Stimulated activated CD4-positive, alpha-beta T cell treated with anti-CD3 and anti-CD28 coated beads, Interleukin-2, amount 100 ng/mL, for 48 hours (primary cell): ENCODE measurements at places on chromosomes 3 and 15.

DNA sequence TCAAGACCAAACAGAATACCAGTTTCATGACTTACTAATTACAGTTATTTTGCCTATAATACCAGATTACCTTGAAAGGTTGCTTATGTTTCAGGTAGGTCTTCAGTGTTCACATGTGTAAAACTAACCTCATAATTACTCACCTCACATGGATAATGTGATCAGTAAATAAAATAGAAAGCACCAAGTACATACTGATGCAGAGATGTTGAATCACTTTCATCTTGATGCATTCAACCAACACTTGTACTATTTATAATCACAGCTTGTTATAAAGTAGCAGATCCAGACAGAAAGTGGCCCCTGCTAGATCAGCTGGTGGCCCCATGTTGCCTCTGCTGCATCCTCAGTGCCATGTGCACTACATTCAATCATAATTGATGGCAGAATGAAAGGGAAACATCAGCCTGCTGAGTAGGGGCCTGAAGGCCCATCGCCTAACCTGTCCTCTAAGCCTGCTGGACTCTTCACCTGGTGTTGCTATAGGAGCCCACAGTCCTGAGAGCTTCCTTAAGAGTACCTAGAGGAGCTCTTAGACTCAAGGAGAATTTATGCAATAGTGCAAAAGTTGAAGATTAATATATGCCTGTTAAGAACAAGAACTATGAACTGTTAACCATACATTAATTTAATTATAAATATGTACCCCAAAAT lies 154.3 kb downstream of the PLCL2 start:
- DNase-seq = no peak

DNA sequence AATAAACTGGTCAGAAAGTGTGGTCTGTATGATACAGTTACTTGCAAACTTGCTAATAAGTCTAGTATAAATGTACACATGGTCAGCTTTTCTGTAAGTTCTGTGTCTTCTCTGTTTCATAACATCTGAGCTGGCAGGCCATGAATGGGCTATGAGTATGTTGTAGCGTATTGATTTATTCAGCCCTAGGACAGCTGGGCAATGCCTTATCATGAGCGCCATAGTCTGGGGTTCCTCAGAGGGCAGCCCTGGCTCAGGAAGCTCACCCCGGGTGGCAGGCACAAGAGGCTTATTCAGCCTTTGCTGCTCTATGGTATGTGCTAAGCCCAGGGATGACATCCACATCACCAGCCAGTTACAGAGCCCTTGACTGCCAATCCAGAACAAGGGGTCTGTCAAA lies 50.7 kb upstream of the CCR2 start:
- no peak for DNase-seq

GRCh38 chr3:100581650-100582049 lies 27.8 kb upstream of the ADGRG7 start:
- DNase-seq = no peak

- DNase-seq = no peak
Measured at GRCh38 chr15:23806980-23807379, 119.9 kb upstream of the NDN start.

DNA sequence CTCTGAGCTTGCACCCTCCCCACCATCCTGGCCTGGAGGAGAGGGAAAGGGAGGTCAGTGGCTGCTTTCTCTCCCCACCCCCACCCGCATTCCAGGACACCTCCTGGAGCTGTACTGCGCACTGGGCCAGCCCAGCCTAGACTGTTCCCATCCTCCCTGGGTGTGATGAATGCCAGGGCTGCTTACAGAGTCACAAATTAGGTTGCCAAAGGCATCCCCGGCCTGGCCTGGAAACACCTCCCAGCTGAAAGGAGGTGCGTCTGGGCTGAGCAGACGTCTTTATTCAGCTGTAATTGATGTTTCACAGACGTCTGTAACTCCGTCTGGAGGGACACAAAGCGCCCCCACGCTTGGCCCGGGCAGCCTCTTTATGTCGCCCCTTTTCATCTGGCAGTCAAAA lies 47.6 kb downstream of the RHCG start:
- DNase-seq = no peak

GRCh38 chr3:179833294-179833693 lies 180.5 kb downstream of the USP13 start:
- DNase-seq = no peak

DNA sequence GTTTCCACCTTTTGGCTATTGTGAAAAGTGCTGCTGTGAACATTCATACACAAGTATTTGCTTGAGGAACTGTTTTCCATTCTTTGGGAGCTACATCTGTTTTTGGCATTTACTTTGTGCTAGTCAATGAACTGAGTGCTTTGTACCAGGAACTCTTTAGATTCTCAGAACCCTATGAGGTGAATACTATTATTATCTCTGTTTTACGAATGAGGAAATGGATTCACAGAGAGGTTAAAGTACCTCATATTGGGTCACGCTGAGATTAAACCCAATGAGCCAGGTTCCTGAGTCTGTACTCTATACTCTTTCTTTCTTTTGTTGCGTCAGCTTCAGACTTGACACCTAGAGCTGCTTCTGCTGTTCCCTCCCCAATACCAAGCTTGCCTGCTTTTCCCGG lies 358.1 kb downstream of the CNTN4 start:
- no peak for DNase-seq
